Smooth muscle cell of the brain vasculature (primary cell): ENCODE measurements at places on chromosomes 12 and 14.

DNA sequence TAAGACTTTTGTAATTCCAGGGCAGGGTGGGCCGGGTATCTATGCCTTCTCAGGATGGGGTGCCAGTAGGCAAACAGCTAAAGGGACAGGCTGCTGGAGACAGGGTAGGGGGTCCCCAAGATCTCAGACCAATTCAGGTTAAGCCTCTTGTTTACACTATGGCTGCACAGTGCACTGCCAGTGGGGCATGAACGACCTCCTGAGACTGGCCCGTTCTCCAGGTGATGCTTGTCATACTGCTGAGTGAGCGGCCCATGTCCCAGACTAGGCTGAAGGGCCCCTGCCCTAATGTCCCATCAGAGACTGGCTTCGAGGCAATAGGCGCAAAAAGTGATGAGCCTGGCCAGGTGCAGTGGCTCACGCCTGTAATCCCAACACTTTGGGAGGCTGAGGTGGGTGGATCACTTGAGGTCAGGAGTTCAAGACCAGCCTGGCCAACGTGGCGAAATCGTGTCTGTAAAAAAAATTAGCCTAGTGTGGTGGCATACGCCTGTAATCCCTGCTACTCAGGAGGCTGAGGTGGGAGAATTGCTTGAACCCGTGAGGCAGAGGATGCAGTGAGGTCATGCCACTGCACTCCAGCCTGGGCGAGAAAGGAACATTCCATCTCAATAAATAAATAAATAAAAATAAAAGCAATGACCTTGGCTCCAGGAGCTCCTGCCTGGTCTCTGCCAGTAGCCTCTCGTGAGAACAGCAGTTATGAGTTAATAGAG lies 12.6 kb downstream of the SLC25A29 start:
- no peak for DNase-seq

DNA sequence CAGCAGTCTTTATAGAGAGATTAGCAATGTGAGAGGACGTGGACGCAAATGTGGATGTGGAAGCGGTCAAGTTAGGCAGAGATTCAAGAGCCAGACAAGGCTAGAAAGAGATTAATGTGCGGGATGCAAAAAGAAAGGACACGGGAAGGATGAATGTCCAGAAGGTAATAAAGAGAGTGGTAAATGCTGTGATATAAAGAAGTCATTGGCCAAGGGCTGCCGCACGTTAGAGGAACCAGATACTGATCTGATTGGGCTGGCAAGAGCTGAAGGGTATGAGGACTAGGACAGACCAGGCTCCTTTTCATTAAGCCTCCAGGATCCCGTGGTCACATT lies 59.5 kb downstream of the DHRS2 start:
- no peak for DNase-seq

GRCh38 chr12:52380271-52380694 lies 5.2 kb downstream of the KRT84 start:
- DNase-seq = no peak

- DNase-seq = no peak
Measured at GRCh38 chr12:104722601-104723534, 235.2 kb downstream of the SLC41A2 start.

- no peak for DNase-seq
Measured at GRCh38 chr12:42912367-42912766, 322.8 kb upstream of the PRICKLE1 start.

- no peak for DNase-seq
Measured at GRCh38 chr12:113069149-113069548, 12.6 kb downstream of the DTX1 start.

DNA sequence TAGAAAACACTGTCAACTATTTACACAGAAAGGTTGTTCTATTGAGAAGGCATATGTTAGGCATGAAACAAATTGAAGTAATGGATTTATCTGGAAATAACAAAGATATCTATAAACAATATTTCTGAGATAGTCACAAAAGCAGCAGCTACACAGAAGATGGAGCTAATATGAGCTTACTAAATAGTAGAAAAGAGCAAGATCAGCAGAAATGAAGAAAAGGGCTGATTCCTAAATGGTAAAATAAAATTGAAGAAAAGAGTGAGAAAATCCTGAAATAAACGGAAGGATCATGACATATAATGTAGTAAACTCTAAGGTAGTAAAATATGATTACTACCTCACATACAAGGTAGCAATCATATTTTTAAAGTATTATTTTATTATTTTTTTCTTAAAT lies 1263.9 kb downstream of the FSCB start:
- DNase-seq = no peak

DNA sequence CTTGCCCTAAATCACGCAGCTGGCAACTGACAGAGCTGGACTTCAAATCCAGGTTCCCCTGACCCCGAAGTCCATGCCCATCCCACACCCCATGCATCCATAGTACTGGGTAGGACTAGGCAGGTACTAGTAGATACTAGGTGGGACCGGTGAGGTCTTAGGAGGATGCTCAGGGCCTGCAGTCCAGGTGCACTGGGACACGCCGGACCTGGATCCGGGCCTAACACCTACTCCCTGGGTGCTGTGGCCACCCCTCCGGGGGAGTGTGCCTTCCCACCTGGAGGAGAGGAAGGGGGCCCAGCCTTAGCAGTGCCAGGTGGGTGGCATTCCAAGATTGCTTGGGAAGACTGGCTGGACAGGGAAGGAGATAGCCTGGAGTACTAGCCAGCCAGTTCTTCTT lies 64.8 kb downstream of the CACNA1C start:
- no peak for DNase-seq

DNA sequence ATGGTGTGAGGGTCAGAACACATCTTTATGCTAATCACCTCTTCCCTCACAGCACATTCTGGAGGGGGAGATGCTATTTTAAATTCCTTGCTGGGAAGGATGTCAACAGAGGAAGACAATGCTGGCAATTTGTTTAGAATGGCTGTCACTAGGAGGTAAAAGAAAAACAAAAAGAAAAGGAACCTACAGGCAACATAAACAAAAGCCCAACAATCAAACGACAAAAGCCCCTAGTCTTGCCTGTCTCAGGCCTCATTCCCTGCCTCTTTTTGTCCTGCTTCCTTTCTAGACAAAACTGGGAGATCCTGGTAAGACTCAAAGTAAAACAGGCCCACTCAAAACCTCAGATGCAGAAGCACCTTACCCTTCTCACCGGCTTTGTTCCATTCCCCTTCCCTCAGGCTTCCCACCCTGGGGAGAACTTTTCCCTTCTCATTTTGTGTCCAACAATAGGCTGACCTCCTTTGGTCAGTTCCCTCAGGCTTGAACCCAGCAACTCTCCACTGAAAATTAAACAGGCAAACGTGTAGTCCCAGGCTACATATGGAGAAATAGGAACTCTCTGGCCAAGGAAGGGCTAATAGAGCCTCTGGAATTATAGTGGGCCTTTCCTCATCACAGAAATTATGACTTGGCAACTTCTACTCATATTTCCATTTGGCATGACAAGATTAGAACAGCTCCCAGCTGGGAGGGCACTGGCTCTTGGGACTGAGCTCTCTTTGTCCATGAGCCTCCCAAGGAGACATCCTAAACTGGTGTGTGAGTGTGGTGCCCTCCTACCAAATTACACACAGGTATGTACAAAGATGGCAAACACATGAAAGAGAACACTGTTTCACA lies 193.0 kb downstream of the MON2 start:
- DNase-seq = no peak

- DNase-seq = no peak
Measured at GRCh38 chr14:94295360-94296180, 2.5 kb upstream of the SERPINA10 start.

DNA sequence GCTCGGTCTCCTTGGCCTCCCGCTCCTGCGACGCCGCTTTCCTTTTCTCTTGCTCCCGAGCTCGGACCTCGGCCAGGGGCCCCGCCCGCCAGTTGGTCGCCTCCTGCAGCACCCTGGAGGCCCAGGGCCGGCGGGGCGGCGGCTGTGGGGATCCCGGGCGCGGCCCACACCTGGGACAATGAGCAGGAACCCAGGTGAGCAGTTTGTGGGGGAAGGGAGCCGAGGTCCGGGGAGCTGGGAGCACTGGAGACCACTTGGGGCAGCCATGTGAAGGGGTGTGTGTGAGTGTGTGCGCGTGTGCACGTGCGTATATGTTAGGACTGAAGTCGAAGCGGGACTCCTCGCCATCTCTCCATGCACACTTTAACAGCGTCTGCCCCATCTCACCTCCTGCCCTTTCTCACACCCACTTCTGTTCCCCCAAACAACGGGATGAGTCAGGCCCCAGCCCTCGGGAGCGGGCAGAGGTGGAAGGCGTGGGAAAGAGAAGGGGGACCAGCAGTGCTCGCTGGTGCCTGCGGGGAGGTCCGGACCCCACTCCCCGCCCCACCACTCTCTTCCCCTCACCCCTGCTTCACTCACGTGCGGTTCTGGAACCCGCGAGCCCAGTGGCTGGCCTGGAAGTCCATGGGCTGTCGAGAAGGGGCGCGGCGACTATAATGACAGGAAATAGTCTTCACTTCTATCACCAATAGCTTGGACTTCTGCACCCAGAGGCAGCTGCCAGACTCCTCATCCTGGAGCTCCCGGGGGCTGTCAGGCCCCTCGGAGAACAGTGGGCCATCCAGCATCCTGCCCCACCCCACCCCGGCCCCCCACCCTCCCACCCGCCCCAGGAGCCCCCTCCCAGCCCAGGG lies 450 bp downstream of the DDN start:
- no peak for DNase-seq

DNA sequence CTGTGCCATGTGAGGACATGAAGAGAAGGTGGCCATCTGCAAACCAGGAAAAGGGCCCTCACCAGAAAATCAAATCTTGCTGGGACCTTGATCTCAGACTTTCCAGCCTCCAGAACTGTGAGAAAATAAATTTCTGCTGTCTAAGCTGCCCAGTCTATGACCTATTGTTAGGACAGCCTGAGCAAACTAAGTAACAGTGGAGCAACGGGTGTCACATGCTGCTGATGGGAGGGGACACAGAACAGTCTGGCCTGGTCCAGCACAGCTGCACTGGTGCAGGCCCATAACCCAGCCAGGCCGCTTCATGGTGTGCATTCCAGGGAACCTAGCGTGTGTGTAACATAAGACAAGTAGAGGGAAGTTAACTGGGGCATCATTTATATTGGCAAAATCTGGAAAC lies 42.1 kb downstream of the GRIP1 start:
- no peak for DNase-seq

DNA sequence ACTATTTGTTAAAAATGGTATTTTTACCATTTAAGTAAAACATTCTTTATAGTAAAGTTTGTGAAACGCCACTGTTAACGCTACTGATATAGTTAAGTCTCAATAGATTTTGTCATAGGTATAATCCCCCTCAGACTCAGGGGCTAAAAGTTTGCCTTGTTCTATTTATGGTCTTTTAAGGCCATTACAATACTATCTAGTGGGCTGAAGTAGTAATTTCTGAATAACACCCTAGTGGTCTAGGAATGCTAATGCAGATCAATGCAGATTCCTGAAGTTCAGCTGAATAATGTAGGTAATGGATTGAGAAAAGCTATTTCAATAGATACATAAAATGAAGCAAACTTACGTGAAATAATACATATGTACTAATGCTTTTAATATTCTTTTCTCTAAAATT lies 989.3 kb upstream of the NOVA1 start:
- DNase-seq = no peak

- no peak for DNase-seq
Measured at GRCh38 chr12:9051158-9051550, 61.8 kb downstream of the KLRG1 start.

- no peak for DNase-seq
Measured at GRCh38 chr12:92362126-92362525, 216.5 kb upstream of the BTG1 start.

DNA sequence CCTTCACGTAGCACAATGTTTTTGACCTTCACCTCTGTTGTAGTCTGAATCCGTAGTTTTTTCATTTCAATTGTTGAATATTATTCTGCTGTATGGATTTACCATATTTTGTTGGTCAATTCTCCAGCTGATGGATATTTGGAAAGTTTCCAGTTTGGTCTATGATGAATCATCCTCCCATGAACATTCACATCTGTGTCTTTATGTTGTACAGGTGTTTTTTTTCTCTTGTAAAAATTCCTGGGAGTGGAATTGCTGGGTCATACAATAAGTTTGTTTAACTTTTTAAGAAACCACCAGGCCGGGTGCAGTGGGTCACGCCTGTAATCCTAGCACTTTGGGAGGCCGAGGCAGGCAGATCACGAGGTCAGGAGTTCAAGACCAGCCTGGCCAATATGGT lies 36.7 kb upstream of the GNG2 start:
- DNase-seq = no peak

DNA sequence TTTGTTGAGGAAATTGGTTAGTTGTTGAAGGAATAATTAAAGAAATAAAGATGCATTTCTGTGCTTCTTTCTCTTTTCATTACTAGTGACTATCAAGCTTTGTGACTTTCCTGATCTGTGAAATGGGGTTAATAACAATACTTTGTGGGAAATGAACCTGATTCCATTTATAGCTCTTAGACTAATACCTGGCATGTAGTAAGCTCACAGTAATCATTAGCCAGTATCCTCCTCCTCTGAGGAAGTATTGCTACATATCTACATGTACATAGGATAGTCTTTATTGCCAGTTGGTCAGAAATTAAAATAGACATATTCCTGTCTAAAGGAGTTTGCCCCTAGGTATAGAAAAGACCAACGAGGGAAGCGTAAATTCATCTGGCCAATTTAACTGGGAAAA lies 1.8 kb upstream of the CCDC198 start:
- DNase-seq = no peak

- no peak for DNase-seq
Measured at GRCh38 chr12:57112492-57113294, 1.5 kb upstream of the STAT6 start.

GRCh38 chr12:116418551-116418950 lies 140.6 kb upstream of the MAP1LC3B2 start:
- DNase-seq = no peak

DNA sequence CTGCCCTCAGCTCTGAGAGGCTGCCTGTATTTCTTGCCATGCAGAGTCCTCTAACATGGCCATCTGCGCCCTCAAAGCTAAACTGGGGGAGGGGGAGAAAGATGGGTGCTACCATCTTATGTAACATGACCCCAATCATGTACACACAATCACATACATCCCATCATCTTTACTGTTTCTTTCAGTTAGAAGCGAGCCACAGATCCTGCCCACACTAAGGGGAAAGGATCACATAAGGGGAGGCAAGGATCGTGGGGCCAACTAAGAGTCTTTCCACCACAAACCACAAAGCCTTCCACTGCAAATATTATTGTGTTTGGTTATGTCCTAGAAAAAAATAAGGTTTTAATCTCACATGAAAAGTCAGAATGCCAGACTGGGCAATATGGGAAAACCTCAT lies 11.8 kb upstream of the AMN1 start:
- no peak for DNase-seq

- DNase-seq = peak; percentile 17
Measured at GRCh38 chr12:115440438-115440837, 756.5 kb upstream of the TBX3 start.

GRCh38 chr14:33120966-33121365 lies 182.3 kb downstream of the NPAS3 start:
- DNase-seq = no peak
